Left hindlimb (tissue), 1 donor: ENCODE measurements at places on chromosomes 2 and 18.
A peak's percentile ranks its signal among the peaks of the same experiment; 100 is the strongest.

GRCh38 chr2:46942143-46942526 is 26.5 kb upstream of the MCFD2 start:
- no peak for DNase-seq

GRCh38 chr2:186576614-186577013 is 13.2 kb upstream of the ITGAV start:
- DNase-seq: no peak

DNA sequence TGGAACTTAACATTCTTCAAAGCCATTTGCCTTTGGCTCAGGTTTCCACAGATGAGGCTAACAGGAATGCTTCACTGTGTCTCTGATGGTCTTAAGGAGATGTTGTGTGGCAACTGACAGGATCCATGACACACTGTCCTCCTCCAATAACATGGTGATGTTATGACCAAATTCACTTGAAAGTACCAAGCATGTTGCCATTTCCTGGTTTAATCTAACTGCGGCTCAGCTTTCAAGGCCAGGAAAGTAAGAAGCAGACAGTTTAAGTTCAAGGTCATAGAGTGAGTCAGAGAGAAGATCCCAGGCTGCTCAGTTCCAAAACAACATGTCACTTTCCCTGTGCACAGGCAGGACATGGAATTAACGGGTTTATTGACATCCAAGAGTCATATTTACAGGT is 513.6 kb downstream of the STK39 start:
- DNase-seq: no peak

DNA sequence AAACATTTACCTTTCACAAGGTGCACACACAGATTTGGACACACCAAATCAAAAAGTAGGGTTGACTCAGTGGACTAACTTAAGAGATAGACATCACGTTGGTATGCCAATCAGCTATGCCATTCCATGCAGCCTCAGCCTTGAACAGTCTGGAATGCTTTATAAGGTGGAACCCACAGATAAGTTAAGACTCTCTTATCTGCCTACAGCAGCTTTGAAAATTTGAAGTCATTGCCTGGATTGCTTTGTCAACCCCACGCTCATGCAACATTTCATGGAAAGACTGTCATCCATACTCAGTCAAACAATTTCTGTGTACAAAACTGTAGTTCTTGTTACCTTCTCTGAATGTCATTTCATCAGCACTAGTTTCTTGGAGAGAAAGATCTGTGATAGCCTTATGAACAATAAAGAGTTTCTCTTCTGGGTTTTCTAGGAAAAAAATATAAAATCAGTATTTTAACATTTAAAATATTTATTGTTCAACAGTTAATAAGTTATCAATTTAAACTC is 1.2 kb downstream of the ERMN start:
- no peak for DNase-seq

DNA sequence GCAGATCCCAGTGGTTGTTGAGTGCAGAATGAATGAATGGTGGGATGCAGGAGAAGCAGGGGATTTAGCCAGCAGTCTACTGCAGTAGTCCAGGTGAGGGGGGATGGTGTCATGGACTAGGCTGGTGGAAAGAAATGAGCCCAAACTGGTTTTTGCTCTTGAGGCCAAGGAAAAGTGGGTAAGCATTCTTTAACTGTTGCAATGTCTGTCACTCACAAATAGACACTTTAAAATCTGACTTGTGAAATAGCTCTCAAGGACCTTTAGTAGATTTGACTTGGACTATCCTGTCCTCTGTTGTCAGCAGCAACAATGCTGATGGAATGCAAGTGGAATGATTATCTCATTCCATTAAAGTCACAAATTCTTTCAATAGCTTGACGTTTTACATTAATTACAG is 37.5 kb upstream of the STK17B start:
- DNase-seq: no peak

DNA sequence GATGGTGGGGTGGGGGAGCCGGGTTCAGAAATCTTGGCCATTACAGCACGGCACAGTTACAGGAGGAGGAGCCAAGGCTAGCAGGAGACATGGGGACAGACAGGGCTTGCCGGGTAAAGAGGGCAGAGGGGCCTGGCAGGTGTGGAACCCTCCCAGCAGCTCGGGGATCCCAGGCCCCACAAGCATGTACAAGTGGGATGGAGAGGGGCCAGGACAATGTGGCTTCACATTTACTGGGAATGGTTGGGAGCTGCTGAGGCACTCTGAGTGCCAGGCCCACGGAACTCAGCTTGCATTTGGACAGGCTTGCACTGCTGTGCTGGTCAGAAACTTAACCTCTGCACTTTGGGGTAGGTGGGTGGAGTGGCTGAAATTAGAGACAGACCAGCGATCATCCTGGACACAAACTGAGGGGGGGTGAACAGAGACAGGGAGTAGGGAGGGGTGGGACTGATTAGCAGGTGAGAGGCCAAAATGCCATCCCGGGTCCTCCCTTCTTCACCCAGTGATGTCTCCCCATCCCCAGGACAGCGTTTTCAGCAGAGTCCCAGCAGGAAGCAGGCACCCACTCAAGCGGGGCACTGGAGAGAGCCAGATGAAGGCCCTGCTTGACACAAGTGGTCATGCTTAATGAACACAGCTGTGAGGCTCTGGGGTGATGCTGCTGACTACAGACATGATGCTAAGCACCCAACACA is 9.6 kb downstream of the PER2 start:
- no peak for DNase-seq

- DNase-seq: no peak
Observed at GRCh38 chr2:85705680-85706039, 11.5 kb downstream of the GNLY start.

DNA sequence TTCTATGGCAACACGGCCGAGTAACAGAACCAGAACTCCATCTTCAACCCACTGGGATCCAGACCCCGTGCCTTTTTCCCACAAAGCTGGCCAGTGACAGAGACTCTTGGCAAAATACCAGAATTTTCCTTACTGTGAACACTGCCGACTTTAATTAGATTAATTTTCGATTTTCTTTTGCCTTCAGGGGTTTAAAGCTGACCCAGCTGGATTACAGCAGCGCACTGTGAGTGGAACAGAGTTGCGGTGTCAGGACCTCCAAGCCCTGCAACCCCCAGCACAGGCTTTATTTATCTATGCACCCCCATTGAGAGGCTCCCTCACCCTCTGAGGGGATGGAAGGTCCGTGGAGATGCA is 36.4 kb downstream of the CTIF start:
- DNase-seq: peak; percentile 18

- no peak for DNase-seq
Observed at GRCh38 chr2:134218930-134219658, 34.8 kb upstream of the MGAT5 start.

GRCh38 chr18:47248604-47249313 is 2.7 kb downstream of the SKOR2 start:
- no peak for DNase-seq

GRCh38 chr2:102206666-102207341 is 20.0 kb downstream of the IL1RL2 start:
- no peak for DNase-seq

GRCh38 chr2:45612731-45613130 is 1.7 kb upstream of the SRBD1 start:
- DNase-seq: no peak

GRCh38 chr2:226995625-226996041 is 159.8 kb downstream of the RHBDD1 start:
- peak; percentile 73 for DNase-seq

GRCh38 chr2:221025398-221025797 is 546.7 kb downstream of the EPHA4 start:
- no peak for DNase-seq

DNA sequence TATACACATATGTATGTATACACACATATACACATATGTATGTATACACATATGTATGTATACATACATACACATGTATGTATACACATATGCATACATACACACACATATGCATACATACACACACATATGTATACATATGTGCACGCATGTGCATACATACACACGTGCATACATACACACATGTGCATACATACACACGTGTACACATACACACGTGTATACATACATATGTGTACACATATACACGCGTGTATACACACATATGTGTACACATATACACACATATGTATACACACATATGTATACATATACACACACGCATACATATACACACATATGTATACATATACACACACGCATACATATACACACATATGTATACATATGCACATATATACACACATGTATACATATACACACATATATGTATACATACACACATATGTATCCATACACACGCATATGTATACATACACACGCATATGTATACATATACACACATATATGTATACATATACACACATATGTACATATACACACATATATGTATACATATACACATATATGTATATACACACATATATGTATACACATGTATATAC is 21.5 kb downstream of the NABP1 start:
- DNase-seq: no peak

DNA sequence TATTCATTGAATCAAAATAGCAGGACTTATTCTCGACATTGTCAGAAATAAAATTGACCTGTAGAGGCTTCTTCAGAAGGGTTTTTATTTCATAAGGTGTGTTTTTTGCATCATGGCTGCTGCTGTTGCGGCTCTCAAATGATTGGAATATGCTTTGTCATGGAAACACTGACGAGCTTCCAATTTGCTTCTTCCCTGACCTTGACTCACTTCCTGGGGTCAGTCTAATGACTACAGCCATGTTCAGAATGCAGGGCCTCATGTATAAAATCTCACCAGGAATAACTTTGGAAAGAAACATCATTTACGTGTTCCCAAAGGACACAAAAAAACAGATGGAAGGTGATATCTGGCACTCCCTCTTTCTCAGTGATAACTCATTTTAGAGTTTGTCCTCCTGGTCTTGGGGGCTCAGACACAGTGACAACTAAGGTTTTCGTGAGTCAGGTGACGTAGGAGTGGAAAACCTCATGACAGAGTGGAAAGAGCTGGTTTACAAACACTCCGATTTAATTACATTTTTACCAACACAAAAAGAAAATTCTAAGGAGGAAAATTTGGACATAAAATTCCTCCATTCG is 467.0 kb upstream of the RAB12 start:
- DNase-seq: no peak

- no peak for DNase-seq
Observed at GRCh38 chr18:35050705-35051195, 9.5 kb downstream of the MAPRE2 start.

GRCh38 chr2:141598982-141599381 is 531.8 kb downstream of the LRP1B start:
- no peak for DNase-seq

DNA sequence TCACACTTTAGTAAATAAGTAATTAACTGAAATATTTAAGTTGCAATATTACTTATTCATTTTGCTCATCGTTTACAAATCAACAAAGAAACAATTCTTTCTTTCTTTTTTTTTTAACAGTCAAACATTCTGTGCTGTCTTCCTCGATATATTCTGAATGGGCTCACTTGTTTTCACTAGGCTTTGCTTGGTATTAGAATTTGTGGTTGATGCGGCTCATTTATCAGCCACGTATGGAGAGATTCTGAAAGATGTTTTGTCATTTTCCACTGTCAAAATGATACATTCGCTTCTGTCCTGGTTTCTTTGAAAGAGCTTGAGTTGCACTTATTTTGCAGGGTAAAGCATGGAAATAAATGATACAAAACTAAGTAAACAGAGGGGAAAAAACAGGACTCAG is 323.7 kb downstream of the LRRTM1 start:
- no peak for DNase-seq

- DNase-seq: no peak
Observed at GRCh38 chr18:26700728-26701127, 152.4 kb upstream of the KCTD1 start.

GRCh38 chr18:62763101-62763521 is 47.8 kb downstream of the PHLPP1 start:
- DNase-seq: peak; percentile 35

DNA sequence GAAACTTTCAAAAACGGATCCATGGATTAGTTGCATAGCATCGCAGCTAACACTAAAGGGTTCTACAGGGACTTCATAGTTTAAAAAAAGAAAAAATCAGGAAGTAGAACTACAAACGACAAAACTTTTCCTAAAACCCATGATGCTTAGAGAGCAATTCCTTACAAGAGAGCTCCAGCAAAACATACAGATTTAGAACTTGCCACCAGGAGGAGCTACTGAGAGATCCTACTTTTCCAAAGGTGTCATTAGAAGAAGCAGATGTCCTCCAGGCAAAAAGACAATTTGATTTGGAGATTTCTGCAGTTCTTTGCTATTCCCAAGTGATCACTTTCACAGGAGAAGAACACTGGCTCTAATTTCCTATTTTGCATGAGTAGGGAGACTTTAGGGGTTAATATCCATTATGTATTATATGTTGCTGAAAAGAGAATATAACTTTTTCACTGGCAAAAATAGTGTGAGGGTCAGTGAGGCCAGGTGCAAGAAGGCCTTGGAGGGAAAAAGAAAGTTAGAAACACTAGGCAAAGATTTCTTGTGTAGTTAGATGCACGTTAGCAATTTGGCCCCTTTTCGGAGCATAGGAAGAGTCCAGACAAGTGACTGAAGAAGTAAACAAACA is 436.2 kb downstream of the SUCLG1 start:
- DNase-seq: no peak

DNA sequence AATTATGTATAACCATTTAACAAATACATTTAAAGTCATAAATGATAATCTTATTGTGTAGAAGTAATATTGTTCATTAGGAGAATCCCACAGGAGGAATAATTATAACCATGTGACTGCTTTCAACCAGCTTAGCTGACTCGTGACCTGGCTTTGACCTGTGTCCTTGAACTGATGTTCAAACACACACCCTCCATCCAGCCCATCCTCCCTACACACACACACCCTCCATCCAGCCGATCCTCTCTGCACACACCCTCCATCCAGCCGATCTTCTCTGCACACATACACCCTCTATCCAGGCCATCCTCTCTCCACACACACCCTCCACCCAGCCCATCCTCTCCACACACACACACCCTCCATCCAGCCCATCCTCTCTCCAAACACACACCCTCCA is 83.5 kb downstream of the EIPR1 start:
- no peak for DNase-seq

DNA sequence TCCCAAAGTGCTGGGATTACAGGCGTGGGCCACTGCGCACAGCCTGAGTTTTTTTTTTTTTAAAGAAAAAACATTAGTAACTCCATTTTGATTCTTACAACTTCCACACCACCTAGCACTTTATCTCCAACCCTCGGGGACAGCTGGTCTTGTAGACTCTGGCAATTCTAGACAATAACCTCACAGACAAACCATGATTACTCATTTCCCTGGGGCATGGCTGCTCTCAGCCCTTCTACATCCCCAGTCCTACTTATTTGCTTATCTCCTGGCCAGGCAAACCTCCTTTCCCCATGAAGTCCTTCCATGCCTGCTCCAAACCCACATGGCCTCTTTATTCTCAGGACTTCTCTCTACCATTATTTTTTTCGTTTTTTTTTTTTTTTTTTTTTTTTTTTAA is 91.1 kb downstream of the ACTR3 start:
- no peak for DNase-seq
